Keratinocyte (primary cell): ENCODE measurements at places on chromosomes 1 and 21.

GRCh38 chr1:33331444-33332356 lies 10.8 kb upstream of the A3GALT2 start:
- DNase-seq, result no peak

DNA sequence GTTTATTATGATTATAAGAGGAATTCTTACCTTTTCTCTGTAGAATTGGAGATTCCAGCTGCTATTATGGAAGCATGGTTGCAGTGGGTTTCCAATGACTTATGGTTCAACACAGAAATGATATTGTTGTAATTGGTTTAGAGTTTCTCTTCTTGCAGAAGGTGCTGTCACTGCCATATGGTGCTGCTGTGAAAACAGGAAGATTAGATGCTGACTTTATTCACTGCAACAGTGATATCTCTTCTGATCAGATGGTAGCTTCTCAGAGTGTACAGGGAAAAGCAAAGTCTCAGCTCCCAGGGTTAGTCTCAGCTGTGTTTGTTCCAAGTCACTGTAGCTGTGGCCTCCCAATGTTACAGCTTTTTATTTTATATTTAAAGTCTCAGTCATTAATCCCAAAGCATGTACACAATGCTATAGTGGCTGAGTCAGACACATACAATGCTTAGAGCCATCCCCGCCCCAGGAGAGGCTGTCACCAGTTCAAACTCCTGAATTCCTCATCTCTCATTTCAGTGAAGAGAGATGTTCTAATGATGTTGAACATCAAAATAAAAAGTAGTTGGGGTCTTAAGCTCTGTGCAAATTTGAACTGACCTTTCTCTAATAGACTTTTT lies 42.7 kb upstream of the RGS2 start:
- no peak for DNase-seq

GRCh38 chr1:164165466-164165865 lies 393.5 kb upstream of the PBX1 start:
- DNase-seq, result no peak

DNA sequence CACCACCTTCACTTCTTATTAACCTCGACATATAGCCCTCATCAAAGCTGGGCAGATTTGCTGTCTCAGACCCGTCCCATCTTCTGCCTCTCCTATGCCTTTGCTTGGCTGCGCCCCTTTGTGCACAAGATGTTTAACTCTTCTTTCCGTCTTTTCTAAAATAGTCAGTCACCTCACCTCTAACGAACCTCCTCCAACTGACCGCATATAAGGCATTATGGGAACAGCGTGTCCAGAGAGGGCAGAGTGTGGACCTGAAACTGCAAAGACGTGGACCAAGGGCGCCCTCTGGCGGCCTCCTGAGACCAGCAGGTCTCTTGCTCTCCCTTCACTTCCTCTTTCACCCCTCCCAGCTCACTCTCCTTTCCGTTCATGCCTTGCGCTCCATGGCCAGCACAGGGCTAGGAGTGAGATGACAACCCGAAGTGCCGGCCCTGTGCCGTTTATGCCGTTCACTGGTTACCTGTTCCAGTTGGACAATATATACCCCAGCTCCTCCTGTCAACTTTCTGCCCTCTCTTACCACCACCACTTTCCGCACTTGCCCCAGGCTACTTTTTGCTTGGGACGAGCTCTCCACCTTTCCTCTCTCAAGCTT lies 2.5 kb upstream of the METTL25B start:
- DNase-seq, result peak; percentile 64

DNA sequence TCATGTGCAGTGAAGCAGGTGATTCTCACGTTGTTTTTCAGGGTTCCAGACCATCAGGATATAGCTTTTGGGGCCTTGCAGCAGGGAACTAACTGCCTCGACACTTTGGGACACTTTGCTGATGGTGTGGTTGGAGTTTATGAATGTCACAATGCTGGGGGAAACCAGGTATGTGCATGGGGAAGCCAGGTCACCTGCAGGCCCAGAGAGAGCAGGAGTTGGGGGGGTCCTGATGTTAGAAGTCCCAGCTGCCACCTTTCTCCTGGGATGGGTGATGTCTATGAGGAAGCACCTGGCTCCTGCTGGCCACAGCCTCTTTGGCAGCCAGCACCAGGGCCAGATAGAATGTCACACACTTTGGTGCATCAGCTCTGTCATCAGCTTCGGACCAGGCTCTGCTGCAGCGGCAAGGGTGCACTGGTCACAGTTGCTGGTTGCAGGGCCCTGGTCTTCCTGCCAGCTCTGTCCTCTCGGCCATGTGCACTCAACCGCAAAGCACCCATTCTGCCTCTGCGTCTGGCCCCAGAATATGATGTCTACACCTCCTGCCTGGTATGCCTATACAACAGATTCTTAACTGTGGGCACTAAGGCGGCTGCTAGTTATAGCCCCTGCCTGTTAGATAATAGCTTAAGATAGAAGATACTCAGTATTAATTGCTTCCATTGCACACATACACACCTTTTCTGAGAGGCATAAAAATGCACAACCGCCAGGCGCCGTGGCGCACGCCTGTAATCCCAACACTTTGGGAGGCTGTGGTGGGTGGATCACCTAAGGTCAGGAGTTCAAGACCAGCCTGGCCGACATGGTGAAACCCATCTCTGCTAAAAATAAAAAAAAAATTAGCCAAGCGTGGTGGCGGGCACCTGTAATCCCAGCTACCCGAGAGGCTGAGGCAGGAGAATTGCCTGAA lies 160.7 kb downstream of the PGBD5 start:
- DNase-seq, result no peak

DNA sequence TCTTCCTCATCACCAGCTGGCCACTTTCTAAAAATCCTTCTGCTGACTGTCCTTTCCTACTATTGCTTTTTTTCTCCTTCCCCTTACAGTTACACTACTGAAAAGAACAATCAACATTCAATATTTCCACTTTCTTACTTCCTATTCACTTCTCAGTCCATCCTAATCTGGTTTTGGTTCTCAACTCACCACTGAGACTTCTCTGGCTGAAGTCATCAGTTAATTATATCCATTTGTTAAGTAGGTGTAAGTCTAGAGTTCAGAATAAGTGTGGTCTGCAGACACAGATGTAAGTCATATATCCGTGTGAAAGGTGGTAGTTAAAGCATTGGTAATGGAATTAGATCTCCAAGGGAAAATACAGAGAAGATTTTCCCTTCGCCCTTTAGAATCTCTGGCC lies 21.4 kb downstream of the PEA15 start:
- DNase-seq, result no peak

DNA sequence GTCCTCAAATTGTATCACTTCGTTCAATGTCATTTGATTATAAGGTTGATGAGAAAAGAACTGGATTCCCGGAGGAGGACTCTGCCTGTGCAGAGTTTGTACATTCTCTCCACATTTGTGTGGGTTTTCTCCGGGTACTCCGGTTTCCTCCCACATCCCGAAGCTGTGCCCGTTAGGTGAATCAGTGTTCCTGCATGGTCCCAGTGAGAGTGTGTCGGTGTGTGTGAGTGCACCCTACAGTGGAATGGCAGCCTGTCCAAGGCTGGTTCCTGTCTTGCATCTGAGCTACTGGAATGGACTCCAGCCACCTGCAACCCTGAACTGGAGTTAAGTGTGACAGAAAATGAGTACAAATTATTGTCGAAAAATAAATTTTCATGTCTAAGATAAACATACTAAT lies 92.2 kb upstream of the KCTD3 start:
- DNase-seq, result no peak

DNA sequence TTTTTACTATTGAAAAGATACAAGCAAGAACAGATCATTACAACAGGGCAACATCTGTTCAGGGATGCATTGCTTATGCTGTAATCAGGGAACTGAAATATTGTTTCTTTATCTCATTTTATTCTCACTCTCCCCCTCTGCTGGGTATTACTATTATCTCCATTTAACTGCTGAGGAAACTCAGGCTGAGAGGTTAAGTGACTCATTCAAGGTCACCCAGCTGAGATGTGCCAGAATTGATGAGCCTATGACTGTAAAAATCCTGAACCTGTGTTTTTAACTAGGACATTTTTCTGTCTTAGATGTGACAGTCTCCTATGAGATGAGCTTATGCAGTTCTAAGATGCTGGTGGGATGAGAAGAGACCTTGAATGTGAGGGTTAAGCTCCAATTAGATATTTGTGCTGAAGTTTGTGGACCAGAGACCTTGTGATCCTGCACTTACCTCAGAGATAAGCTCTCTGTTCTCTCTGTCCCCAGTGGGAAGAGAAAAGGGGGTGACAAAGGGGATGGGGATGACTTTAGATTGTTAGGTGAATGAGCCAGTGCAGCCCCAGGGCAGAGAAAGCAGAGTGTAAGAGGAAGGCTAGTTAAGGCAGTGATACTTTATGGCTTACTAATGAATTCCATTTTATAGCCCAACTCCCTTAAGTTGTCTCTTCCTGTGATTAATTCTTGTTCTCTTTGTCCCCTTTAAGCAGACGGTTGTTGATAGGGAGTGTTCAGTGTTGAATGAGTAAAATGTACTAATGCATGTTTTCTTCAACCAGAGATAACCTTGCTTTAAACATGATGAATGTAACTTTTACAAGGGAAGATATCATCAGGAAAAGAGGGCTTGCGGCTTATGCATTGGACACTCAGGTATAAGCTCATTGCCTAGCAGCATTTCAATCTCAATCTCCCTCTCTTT lies 111.4 kb downstream of the HLX start:
- DNase-seq, result no peak

- no peak for DNase-seq
These were observed 6.1 kb downstream of the WNT2B start for GRCh38 chr1:112514901-112515300.

GRCh38 chr21:29371464-29371863 lies 72.7 kb downstream of the BACH1 start:
- no peak for DNase-seq

DNA sequence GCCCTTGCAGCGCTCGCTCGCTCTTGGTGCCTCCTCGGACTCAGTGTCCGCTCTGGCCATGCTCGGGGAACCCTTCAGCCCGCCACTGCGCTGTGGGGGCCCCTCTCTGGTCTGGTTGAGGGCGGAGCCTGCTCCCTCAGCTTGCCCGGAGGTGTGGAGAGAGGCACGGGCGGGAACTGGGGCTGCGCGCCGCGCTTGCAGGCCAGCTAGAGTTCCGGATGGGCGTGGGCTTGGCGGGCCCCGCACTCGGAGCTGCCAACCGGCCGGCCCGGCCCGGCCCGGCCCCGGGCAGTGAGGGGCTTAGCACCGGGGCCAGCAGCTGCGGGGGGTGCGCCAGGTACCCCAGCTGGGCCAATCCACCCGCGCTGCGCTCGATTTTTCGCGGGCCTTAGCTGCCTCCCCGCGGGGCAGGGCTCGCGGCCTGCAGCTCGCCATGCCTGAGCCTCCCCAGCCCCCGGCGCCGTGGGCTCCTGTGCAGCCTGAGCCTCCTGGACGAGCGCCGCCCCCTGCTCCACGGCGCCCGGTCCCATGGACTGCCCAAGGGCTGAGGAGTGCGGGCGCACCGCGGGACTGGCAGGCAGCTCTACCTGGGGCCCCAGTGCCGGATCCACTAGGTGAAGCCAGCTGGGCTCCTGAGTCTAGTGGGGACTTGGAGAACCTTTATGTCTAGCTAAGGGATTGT lies 217.0 kb upstream of the PKN2 start:
- DNase-seq, result no peak

- no peak for DNase-seq
These were observed 53.4 kb upstream of the BMP8A start for GRCh38 chr1:39438042-39438441.

DNA sequence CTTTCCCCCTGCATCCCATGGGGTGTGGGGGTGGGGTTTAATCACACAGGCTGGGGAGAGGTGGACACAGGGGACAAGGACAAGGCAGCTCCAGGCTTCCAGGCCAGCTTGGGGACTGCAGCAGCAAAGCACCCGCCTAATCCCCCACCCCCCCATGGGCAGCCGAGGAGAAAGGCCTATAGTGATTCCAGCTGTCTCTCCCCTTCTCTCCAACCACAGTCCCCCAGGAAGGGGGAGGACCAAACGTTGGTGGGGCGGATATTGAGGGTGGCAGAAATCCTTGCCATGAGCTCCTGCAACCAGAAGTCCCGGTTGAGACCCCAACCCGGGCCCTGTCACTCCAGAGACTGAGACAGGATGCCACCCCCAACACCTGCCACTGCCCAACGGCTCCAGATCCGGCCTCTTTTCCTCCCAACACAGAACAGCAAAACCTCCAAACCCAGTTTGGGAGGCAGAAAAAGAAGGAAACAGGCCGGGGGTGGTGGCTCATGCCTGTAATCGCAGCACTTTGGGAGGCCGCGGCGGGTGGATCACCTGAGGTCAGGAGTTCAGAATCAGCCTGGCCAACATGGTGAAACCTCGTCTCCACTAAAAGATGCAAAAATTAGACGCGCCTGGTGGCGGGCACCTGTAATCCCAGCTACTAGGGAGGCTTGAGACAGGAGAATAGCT lies 1.7 kb downstream of the EPHA2 start:
- DNase-seq, result no peak

- no peak for DNase-seq
These were observed 130.7 kb upstream of the ZNF648 start for GRCh38 chr1:182192215-182192614.

DNA sequence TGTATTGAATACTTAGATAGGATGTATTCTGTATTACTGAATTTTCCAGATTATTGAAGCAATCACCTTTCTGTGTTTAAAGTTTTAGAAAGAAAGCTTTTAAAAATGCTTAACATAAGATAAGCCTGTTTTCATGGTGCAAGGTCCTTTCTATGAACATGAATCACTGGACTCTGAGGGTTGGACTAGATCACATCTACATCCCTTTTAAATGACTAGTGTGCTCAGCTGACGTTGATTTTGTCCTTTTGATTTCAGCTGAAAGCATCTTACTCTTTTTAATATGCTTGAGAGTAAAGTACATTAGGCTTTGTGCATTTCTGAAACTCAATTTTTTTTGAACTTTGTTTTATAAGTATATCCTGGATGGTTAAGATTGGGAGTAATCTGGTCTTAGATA lies 16.2 kb downstream of the MIER1 start:
- no peak for DNase-seq

DNA sequence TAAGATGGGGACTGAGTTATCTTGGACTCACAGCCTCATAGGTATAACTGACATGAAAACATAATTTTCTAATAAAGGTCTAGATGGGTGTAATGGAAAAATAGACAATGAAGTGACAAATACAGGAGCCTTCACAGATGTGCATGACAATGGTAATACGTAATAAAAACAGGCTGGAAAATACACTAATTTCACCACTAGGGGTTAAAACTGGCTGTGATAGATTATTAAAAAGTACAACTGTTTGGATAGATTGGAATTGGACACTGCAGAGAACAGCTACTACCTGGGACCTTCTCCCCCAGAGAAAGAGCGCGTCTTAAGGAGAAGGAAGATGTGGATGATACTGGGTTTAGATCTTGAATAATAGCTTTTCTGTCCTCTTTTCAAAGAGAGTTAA lies 9.8 kb downstream of the KAZN start:
- DNase-seq, result no peak

GRCh38 chr1:104132382-104132973 lies 382.8 kb downstream of the AMY1C start:
- DNase-seq, result no peak

DNA sequence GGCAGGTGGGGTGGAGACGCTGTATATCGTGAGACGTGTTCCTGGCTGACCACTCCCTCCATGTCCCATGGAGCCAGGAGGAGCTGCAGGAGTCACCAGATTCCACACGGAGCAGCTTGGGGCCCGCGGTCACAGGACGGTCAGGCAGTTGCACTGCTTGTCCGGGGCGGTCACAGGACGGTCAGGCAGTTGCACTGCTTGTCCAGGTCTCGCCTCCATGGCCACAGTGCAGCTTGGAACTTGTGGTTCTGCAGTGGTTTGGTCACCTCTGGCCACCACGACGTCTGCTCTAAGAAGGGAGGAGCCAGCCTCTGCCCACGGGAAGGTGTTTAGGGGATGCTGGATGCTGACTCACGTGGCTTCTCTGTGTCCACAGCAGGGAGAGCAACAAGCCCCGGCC lies 33.0 kb downstream of the SLX9 start:
- no peak for DNase-seq

- DNase-seq, result no peak
These were observed 136.2 kb downstream of the BRINP2 start for GRCh38 chr1:177306981-177307380.
